HEK293T (cell line): ENCODE measurements at places on chromosomes 2 and 18.
A peak's percentile ranks its signal among the peaks of the same experiment; 100 is the strongest.

- no peak for DNase-seq
Measured at GRCh38 chr2:191999101-191999841, 152.4 kb upstream of the CAVIN2 start.

DNA sequence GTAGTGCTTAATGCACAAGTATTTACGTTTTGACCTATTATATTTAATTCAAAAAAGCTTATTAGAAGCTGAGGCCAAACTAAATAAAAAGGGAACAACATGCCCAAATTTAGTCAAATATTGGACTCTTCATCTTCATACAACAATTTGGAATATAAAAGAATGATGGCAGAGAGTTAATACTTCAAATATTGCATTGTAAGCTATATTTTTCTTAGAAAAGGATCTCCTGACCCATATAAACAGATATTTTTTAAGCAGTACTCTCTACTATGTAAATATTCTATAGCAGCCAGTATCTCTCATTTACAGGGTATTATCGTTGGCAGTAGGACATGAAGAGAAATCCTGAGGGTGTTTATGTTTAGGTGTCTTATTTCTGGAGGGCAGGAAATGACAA, 531.2 kb downstream of the NYAP2 start:
- no peak for DNase-seq

DNA sequence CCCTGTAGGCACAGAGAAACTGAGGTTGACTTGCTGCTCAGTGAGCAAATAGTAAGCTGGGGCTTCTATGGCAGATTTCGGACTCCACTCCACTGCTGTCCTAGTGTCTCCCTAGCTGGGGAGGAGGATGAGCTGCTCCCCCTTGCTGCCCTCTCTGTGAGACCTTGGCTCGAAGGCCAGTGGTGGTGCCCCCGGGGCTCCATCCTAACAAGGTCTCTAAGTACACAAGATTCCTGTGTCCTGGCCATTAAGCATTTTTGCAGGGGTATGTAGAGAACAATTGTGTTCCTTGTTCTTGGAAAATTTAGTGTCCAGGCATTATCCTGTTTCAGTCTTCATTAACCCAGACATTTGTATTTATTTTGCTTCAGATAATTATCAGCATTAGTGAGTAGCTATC, 21.3 kb upstream of the BCL2L11 start:
- no peak for DNase-seq

DNA sequence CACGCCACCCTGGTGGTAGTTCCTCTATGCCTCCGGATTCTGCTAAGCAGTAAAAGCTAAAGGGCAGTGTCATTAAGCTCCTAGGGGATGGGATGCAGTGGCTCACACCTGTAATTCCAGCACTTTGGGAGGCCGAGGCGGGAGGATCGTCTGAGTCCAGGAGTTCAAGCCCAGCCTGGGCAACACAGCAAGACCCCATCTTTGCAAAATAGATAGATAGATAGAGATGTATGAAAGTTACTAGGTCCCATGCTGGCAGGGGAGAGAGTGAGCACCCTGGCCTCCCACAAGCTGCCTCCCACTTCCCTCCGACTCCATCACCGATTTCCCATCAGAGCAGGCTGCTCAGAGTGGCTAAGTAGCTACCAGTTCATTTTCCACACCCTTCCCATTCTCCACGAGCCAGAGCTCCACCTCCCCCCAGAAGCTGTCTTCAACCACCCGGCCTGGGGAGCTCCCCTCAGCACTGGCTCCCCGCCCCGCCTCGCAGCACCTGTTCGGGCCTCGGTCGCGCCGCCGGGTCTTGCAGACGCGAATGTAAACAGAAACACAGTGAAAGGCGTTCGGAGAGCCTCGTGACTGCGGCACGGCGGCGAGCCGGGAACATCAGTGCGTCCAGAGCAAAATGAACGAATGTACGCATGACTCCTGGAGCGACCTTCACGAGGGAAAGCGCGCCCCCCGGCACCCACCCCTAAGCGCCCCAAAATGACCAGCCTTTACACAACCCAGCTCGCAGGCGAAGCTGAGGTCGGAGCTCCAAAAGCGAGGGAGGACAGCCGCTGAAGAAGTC, 598 bp upstream of the CEP68 start:
- DNase-seq = no peak

- DNase-seq = peak; percentile 62
Measured at GRCh38 chr2:218074031-218074430, 5.0 kb downstream of the RUFY4 start.

DNA sequence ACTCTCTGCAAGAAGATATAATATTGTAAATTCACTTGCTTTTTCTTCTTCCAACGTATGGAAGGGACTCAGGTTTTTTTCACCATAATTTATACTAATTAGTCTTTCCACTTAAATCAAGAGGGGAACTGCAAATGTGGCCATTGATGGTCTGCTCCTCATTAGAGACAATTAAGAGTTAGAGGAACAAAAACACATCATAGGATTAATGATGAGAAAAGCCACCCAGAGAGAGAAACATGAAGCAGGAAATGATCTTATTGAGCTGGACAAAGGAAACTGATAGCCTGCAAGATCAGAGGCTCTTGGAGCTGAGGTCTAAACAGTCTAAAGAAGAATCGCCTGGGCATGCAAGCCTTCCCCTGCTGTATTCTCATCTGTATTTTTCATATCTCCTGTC, 151.2 kb upstream of the NRP2 start:
- no peak for DNase-seq

DNA sequence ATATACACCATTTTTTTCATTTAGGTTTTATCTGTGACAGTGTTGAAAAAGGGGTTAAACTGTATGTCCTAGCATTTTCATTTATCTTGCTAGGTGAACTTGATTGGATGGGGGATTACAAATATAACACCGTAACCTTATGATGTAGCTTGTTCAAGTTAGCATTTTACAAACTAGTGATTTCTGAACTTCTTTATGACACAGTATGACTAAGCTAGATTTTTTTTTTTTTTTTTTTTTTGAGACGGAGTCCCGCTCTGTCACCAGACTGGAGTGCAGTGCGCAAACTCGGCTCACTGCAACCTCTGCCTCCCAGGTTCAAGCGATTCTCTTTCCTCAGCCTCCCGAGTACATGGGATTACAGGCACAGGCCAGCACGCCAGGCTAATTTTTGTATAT, 47.1 kb downstream of the KCMF1 start:
- DNase-seq = no peak

DNA sequence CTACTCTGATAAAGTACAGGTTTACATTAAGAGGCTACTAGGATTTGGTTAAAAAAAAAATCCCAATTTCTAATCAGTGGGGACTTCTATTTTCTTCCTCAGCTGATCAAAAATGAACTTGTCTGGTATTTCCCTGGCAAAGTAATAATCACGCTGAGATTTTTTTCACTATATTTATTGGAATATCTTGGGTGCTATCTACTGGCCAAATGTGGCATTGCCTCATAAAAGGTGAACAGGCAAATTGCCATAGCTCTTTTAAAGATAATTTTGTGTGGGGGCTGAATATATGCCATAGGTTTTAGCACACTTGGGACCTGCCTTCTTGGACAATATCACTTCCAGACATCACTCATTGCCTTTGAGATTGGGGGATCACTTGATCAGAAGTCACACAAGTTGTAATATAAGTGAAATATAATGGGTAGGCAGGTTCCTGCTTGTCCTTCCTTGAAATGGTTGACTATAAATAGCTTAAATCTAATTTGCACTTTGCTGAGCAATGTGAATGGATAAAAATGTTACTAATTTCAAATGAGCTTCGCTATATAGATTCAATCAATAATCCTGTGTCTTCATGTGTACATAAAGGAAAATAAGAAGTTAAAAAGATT, 7.0 kb upstream of the NXPH2 start:
- peak; percentile 41 for DNase-seq

DNA sequence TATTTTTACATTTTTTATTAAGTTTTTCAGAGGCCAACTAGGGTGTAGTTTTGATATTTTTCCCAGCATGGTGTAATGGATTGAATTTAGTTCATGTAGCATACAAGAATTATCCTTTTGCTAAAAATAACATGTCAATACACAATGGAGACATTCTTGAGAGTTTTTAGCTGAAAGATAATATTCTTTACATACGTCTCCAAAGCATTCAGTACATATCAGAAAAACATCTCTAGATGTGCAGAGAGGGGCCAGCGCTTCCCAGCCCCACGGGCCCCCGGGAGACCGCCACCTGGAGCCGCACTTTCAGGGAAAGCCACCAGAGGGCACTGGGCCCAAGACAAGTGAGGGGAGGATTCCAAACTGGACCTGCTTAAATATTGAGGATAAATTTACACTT, 499.4 kb downstream of the GALR1 start:
- peak; percentile 35 for DNase-seq

- no peak for DNase-seq
Measured at GRCh38 chr2:24203787-24204150, 28.9 kb downstream of the FAM228A start.
